Activated naive CD8-positive, alpha-beta T cell treated with anti-CD3 and anti-CD28 coated beads, Interleukin-2, amount 10 ng/mL, durations not matched to agents 7 days and 5 days (primary cell): ENCODE measurements at places on chromosomes 13 and 19.

DNA sequence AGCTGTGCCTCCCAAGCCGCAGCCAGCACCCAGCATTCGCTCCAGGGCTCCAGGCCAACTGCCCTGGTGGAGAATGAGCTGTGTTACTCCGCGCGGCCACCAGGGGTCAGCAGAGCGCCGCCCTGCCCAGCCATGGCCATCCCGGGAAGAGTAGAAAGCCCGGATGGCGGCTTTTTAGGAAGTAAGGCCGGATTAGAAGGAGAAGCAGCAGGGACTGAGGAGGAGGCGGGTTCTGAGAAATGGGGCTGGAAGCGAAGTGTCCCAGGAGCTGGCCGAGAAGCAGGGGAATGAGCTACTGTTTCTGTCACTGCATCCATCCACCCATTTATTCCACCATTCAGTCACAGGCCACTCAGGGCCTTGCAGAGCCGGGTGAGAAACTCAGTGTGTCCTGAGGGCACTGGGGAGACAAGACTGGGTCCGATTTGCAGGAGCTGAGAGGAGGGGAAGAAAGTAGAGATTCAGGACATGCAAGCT lies 6.6 kb upstream of the NPAS1 start:
- no peak overlapping the region for H3K27ac ChIP-seq
- peak overlapping the region; percentile 18 for H3K4me3 ChIP-seq
- no peaks in the 10 kb centered on the region for H3K36me3 ChIP-seq
- DNase-seq: peak; percentile 81

DNA sequence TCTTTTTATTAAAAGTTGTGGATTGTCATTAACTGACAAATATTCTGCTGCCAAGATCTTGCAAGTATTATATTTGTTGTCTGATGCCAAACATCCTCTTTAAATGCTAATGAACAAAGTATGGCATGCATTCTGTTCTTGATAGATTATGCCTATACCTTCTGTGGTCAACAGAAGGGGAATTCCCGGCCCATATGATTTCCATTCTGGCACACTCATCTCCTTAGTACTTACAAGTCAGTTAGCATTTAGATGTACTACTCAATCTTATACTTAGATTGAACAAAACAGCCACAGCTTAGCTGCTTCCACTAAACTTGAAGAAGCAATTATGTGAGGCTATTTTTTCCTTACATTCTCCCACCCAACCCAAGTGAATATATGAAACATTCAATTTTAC lies 246.1 kb upstream of the DACH1 start:
- no peak overlapping the region for H3K4me3 ChIP-seq
- H3K27me3 ChIP-seq: no peaks in the 10 kb centered on the region
- no peak for DNase-seq

DNA sequence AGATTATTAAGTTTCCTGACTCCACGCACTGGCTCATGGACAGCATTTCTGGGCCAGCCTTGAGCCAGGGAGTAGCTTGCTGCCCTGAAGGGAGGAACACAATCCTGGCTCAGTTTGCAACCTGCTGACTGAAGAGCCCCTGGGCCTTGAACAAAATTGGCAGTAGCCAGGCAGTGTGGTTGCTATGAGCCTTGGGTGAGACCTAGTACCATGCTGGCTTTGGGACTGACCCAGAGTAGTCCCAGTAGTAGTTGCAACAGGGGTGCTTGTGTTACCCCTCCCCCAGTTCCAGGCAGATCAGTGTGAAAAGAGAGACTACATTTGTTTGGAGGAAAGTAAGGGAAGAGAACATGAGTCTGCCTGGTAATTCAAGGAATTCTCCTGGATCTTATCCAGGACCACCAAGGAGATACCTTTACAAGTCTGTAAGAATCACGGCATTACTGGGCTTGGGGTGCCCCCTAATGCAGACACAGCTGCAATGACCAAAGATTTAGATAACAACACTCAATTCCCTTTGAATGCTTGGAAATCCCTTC lies 22.0 kb downstream of the ITGBL1 start:
- H3K36me3 ChIP-seq: no peaks in the 10 kb centered on the region
- no peak for DNase-seq
- H3K27ac ChIP-seq: no peak overlapping the region
- H3K4me1 ChIP-seq: no peaks in the 10 kb centered on the region
- H3K27me3 ChIP-seq: peaks cover 2% of the 10 kb centered on the region

- no peaks in the 10 kb centered on the region for H3K4me1 ChIP-seq
- peaks cover 29% of the 10 kb centered on the region for H3K36me3 ChIP-seq
- DNase-seq: no peak
- no peaks in the 10 kb centered on the region for H3K27me3 ChIP-seq
- no peak overlapping the region for H3K27ac ChIP-seq
Measured at GRCh38 chr13:41144576-41144975, 12.0 kb upstream of the KBTBD6 start.

DNA sequence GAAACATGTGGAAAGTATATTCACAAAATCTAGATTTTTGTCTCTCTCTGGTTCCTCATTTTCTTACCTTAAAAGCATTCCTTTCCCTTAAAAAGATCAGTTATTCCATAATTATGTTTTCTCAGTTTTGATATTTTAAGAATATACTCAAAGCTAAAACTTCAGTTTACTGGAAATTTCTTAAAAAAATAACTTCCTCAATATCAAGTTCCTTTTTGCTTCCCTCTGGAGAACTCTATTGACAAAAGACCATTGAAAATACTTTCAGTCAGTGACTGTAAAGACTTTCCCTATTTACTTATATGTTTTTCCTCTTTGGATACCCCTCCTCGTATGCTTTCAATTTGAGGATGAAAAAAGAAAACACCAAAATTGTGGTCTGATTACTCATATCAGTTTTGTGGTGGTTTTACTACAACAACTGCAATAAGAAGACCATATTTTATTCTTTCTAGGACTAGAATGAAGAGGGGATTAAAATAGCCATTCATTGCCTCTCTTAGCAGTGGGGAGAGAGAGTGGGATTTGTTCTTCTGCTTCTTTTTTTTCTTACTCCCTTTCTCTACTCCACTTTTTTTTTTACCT lies 113.2 kb downstream of the ESD start:
- peaks cover 12% of the 10 kb centered on the region for H3K36me3 ChIP-seq
- H3K4me3 ChIP-seq: no peak overlapping the region
- DNase-seq: no peak
- H3K27ac ChIP-seq: no peak overlapping the region
- peaks cover 13% of the 10 kb centered on the region for H3K4me1 ChIP-seq

DNA sequence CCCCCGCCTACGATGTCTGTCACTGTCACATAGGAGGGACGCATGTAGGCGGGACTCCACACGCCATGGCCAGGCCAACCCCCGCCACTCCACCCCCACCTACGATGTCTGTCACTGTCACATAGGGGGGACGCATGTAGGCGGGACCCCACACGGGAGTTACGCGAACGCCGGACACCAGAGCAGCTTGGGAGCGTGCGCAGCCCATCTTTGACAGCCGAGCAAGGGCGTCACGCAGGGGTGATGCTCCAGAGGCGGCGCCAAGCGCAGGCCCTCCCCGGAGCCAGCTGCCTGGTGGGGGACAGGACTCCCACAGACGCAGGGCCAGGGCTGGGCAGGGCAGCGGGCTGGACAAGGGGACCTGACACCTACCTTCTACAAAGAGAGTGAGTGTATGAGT lies 20.0 kb downstream of the ZNF787 start:
- no peak for DNase-seq
- H3K4me3 ChIP-seq: no peak overlapping the region
- no peak overlapping the region for H3K27ac ChIP-seq
- no peaks in the 10 kb centered on the region for H3K36me3 ChIP-seq
- H3K4me1 ChIP-seq: peaks cover 7% of the 10 kb centered on the region

GRCh38 chr19:15469513-15470297 lies 5.4 kb upstream of the RASAL3 start:
- peaks cover 5% of the 10 kb centered on the region for H3K27me3 ChIP-seq
- H3K4me3 ChIP-seq: peak overlapping the region; percentile 82
- DNase-seq: peak; percentile 47
- H3K36me3 ChIP-seq: no peaks in the 10 kb centered on the region

GRCh38 chr19:1632462-1633268 lies 19.8 kb downstream of the TCF3 start:
- peaks cover 11% of the 10 kb centered on the region for H3K36me3 ChIP-seq
- no peak for DNase-seq
